ENCODE measurements at places on chromosomes 2 and 18.

GRCh38 chr18:36471393-36471792 lies 173.9 kb downstream of the FHOD3 start:
- DNase-seq = no peak

GRCh38 chr18:68543344-68543743 lies 171.6 kb downstream of the TMX3 start:
- DNase-seq = no peak

DNA sequence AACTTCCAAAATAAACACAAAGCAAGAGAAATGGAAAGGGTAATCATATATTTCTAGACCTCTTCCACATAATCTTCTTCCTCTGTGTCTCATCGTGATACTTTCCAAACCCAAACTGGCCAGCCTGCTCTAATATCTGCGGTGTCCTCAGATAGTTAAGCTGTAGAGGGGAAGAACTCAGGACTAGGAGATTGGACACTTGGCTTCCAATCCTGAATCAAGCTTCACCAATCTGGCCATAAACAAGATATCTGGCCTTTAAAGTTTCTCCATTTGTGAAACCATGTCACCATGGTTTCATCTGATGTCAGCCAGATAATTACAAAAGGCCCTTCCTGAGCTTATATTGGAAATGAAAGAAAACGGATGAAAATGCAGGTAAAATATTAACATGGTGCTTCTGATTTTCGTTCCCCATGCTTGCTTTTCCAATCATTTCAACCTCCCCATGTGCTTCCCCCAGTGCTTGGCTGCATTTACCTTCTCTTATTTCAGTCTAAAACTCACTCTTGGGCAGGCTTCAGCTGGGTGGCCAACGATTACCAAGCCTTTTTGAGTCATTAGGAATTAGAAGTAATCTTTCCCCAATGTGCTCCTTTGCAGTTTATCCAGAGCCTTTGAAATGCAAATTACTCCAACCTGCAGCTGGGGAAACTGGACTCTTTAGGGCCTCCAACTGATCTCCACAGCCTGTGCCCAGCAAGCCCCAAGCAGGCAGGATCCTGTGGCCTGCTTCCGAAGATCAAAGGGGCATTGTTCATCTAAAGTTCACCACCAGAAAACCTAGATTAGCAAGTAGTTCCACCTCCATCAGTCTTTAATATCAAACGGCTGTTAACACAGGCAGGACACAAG lies 44.5 kb upstream of the MYCN start:
- no peak for DNase-seq

- DNase-seq = no peak
These were observed 16.7 kb downstream of the IL1F10 start for GRCh38 chr2:113084249-113085000.

GRCh38 chr2:238854699-238855229 lies 6.9 kb downstream of the TWIST2 start:
- DNase-seq = no peak

DNA sequence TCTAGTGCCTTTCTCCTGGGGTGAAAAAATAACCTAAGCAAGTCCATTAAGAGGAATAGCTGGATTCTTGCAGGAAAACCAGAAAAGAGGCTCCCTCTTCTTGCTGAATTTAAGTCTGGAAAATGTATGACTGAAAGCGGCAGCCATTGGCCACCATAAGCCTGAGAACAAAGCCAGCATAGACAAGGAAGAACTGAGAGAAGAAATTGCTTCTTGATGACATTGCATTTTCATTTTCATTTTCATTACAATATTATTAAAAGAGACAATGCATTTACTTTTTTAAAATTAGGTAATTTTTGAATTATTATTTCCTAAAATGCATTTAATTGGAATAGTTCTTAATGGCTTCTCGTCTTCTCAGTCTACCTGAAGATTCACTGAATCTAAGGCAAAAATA lies 1157.5 kb upstream of the ZEB2 start:
- no peak for DNase-seq

DNA sequence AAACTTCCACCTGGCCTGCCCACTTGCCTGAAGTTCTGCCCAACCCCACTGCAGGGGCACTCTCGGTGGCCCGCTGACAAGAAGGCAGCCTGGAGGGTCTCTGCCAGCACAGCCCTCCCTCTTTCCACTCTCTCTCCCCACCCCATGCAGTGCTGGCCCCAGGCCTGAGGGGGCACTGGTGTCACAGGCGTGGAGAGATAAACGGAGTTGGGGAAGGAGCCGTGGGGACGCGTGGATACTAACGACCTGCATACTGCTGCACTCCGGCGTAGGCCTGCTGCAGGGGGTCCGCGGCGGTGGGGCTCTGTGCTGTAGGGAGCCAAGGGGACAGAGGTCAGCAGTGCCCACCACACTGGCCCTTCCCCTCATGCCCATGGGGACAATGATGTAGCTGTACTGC lies 299.3 kb downstream of the CELF4 start:
- no peak for DNase-seq

GRCh38 chr18:35736696-35737095 lies 155.2 kb downstream of the GALNT1 start:
- peak; percentile 55 for DNase-seq

GRCh38 chr2:208415255-208415654 lies 8.7 kb downstream of the PTH2R start:
- DNase-seq = no peak

DNA sequence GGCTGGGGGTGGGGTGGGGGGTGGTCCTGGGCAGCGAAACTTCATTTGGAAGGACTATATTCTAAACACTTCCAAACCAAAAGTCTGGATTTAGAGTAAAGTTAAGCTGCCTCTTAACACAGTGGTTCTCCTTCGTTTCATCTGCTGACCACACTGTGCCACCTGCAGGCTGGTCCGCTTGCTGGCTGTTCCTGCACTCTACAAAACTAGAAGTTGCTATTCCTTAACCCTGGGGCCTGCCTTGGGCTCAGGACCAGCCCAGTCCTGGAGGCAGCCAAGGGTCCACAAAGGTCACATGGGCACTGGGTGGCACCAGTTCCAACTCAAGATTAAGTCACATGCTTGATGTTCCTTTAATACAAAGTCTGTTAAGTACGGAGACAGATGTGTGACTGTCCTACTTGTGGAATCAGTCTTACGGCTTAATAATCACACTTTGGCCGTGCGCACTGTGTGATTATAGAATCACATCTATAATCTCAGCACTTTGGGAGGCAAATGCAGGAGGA lies 195.4 kb downstream of the FAM210A start:
- DNase-seq = peak; percentile 44

GRCh38 chr2:207876842-207877535 lies 107.3 kb upstream of the FZD5 start:
- no peak for DNase-seq
